Activated CD8-positive, alpha-beta T cell treated with anti-CD3 and anti-CD28 coated beads for 36 hours (primary cell): ENCODE measurements at places on chromosomes 13 and 19. TPM values are rescaled to one million over a fixed set of nuclear protein-coding genes. Genes with fewer than 3 reads are reported as not detected.

IGLON5 gene
- 0.23 TPM for total RNA-seq

PROZ gene
- total RNA-seq, result not detected

MAMSTR gene
- total RNA-seq, result 0.56 TPM

NLRP4 gene
- total RNA-seq, result not detected

LILRA2 gene
- not detected for total RNA-seq

GGACT gene
- total RNA-seq, result 4.0 TPM

TMEM145 gene
- total RNA-seq, result 3.0 TPM

LGALS4 gene
- total RNA-seq, result 0.72 TPM

IL12RB1 gene
- 27.2 TPM for total RNA-seq

CPB2 gene
- total RNA-seq, result not detected

DCT gene
- total RNA-seq, result 0.07 TPM

PHLDB3 gene
- total RNA-seq, result 17.5 TPM

RNF113B gene
- not detected for total RNA-seq

ATP5F1D gene
- 186 TPM for total RNA-seq

PSG1 gene
- total RNA-seq, result not detected

GRK1 gene
- total RNA-seq, result 0.09 TPM

RFPL4AL1 gene
- not detected for total RNA-seq

CA11 gene
- total RNA-seq, result 11.1 TPM

ZNF610 gene
- total RNA-seq, result 1.4 TPM

SGCG gene
- total RNA-seq, result not detected

VSIG10L gene
- 3.7 TPM for total RNA-seq

TJP3 gene
- total RNA-seq, result 2.4 TPM
